Activated naive CD4-positive, alpha-beta T cell treated with anti-CD3 and anti-CD28 coated beads, Interleukin-2, amount 10 ng/mL, durations not matched to agents 5 hours and 36 hours (primary cell): ENCODE measurements at places on chromosomes 5 and 9. TPM values are rescaled to one million over a fixed set of nuclear protein-coding genes. Genes with fewer than 3 reads are reported as not detected.

The FAM114A2 gene
- total RNA-seq: 25.2 TPM

The SPATA31A3 gene
- not detected for total RNA-seq

The LTC4S gene
- total RNA-seq: 3.9 TPM

The DDX31 gene
- 14.2 TPM for total RNA-seq

The DND1 gene
- 2.9 TPM for total RNA-seq

The IFNE gene
- total RNA-seq: not detected

The ECSCR gene
- 0.58 TPM for total RNA-seq

The IL3 gene
- total RNA-seq: not detected

The IL4 gene
- 0.55 TPM for total RNA-seq

The PDGFRB gene
- total RNA-seq: 4.5 TPM

The RNF20 gene
- total RNA-seq: 46.7 TPM

The SLC34A3 gene
- total RNA-seq: not detected

The CYLC2 gene
- not detected for total RNA-seq

The PHYKPL gene
- total RNA-seq: 158 TPM
